CD4-positive, alpha-beta T cell treated with Interleukin-17A for 1 hour (primary cell): ENCODE measurements at places on chromosomes 6 and 20.

DNA sequence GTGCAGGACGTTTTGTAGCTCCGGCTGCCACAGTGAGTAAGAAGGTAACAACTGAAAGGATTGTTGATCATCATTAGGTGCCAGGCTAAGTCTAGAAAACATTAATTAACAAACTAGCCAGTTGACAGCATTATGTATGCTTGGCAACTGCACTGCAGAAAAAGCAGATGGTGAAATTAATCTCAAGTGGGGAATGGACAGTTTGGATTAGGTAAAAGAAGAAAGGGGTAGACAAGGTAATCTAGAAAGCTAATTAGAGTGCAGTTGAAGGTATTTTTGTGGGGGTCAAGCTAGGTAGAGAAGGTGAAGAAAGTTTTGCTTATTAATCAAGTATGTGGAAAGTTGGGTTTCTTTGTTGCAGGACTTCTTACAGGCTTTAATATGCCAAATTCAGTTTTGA, 69.7 kb upstream of the HINT3 start:
- DNase-seq: no peak

DNA sequence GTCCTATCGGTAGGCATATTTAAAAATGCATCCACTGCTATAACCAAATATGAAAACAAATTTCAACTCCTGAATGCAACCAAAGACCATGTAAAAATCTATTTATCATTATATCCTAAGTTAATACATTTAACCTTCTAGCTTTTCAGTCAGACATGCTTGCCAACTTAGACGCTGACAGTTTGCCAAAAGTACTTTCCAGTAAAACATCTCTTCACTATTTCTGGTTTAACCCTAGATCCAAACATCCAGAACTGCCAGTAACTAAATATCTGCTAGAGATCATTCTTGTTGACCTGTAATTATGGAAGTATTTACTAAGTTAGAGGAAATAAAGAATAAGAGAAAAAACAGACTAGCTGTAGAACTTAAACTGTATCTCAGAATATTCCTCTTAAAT, 210.2 kb upstream of the THEMIS start:
- DNase-seq: no peak

DNA sequence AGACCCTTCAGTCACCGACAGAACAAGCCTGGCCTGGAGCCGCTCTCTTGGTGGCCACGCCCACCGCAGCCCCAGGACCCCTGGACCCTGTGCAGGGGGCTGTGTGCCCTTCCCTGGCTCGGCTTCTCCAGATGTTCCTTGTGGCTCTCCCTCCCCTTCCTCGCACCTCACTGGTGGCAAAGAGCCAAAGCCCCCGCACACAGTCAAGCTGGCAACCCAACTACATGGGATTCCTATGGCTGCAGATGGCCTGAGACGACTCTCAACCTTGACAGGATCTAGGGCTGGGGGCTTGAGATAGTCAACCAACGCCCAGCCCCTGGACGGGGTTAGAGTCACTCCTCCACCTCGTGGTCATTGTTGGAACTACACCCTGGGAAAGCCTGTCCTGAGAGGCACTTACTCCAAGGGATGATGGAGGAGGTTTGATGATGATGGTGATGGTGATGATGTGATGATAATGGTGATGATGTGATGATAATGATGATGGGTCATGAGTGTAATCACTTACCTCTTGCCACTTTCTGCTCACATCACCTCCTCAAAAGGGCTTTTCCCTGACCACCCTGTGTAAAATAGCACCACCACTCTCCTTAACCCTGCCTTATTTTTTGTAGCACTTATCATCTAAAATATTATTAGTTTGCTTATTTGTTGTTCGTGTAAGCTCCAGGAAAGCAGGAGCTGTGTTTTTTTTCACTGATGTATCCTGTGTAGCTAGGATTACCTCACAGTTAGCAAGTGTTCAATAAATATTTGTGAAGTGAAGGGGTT, 278.4 kb downstream of the LRFN2 start:
- DNase-seq: peak; percentile 45

DNA sequence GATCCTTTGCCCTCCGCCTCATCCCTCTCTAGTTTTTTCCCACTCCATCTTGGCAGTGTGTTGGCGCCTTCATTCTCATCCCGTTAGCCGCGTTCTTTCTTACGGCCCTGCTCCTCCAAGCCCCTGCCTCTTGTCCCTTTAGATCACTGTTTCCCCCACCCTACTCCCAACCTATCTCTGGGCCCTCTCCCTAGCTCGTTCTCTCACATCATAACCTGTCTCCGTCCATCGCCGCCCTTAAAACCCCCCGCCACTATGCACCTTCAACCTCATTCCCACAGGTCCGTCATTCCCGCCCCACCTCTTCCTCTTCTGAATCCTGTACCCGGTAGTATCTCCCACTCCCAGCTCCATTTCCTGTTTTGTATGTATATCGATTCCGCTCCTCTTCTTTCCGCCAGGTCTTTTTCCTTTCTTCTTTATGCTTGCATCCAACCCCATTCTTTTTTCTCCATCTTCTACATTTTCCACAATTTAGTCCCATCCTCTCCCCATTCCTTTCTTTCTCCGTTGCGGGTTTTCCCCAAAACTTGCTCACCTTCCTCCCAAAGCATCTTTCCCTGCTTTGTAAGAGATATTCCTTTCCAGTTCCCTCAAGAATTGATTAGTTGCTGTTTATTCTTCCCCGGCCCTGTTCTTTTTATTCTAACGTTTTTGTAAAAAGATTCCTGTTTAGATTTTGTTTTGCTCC, 671 bp downstream of the EFHC1 start:
- DNase-seq: no peak

GRCh38 chr20:48567145-48567544, 260.7 kb downstream of the PREX1 start:
- DNase-seq: no peak

DNA sequence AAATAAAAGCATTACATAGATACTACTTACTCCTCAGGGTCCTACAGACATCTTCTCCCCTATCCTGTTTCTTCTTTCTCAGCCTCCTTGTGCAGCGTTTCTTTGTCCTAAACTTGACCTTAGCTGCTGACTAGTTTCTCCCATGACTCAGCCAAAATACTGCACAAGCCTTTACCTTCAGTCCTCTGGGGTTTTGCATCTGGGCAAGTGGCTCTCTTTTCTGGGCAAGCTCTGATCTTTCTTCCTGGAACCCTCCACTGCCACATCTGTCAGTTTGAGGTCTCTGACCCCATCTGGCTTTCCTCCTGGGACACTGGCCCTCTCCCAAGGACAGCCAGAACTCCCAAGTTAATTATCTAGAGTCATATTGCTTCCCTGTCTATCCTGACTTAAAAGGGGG, 838.4 kb downstream of the DHX35 start:
- DNase-seq: no peak

DNA sequence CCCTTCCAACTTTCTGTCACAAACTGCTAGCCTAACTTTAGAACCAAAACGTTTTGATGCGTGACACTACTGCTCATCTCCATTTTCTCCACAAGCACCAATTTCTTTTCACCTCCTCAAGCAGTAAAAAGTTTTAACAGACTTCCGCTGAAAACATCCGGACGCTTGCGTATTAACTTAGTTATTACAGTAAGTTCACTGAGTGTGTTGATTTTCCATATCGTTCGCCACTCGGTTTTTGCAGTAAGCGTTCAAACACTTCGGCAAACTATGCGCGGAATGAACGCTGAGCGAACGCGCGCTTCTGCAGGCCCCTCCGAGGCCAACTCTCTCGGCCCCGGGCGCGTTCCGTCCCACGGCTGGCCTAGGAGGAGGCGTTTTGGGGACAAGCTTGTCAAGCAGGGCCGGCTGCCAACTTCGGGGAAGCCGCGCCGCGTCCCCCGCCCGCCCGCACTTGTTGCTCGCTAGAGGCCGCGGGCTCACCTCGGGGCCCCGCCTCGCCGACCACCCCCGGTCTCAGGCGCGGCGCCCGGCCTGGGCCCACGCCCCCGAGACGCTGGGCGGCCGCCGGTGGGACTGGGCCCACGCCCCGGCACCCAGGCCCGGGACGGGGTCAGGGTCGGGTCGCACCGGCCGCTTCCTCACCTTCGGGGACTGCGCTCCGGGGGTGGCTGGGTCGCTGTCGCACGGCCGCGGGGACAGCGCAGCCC, 945 bp downstream of the PHF10 start:
- DNase-seq: peak; percentile 67

- DNase-seq: no peak
Measured at GRCh38 chr20:48797275-48797825, 30.4 kb downstream of the PREX1 start.

DNA sequence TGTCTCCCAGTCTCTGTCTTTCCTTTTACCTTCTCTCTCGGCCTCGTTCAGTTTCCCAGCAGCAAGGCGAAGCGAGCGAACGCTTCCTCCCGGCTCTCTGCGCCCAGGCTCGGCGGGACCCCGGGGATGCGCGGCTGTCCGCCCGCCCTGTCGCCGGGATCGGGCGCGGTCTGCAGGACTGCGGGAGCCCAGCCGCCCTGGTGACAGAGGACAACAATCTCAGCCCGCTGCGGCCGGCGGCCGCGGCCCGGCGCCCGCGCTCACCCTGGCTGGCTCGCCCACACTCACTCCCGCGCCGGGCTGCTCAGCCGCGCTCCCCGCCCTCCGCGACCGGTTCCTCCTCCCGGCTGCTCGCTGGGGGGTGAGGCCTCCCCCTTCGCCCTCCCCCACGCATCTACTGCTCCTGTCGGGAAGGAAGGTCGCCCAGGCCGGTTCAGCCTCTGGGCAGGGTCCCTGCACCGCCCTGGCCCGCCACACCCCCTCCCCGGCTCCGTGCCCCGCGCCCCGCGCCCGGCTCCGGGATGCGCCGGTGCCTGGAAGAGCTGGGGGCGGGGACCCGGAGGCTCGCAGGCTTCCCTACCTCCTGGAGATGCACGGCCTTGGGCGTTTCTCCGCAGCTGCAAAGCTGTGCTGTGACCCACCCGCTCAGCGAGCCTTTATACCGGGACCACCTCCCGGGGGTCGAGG, 410 bp downstream of the SYNE1 start:
- peak; percentile 11 for DNase-seq

- no peak for DNase-seq
Measured at GRCh38 chr6:11473008-11473740, 64.4 kb upstream of the TMEM170B start.
